ENCODE measurements at places on chromosomes 11 and 22.

- no peak for DNase-seq
Measured at GRCh38 chr11:9138612-9139579, 47.5 kb upstream of the SCUBE2 start.

DNA sequence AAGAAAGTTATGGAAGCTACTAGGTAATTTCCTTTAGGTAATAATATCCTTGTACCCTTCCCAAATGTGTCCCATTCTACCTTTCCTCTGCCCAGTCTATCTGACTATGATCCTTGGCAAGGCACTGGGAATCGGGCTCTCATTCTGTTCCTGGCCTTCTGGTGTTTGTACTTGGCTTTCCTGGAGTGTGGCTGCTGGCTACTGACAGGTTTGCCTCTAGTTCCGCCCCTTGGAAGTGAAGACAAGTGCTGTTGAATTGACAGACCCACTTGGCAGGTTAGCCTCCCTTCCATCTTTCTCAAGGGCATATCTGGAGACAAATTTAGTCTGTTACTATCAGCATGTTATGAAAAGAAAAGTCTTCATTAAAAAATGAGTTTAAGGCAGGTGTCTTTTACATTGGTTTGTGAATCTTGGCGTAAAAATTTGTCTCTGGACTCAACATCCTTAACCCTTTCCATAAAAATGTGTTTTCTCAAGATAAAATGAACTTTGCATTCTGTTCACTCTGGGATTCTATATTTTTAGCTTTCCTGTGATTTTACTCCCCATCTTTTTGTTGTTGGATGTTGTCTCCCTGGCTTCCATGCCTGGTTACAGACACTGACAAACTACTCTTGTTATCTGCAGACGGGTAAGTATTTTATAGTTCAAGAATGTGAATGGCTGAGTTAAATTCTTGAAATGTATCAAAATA, 287.4 kb upstream of the PDGFD start:
- no peak for DNase-seq

- no peak for DNase-seq
Measured at GRCh38 chr11:64650923-64651523, 60.0 kb downstream of the SLC22A12 start.

DNA sequence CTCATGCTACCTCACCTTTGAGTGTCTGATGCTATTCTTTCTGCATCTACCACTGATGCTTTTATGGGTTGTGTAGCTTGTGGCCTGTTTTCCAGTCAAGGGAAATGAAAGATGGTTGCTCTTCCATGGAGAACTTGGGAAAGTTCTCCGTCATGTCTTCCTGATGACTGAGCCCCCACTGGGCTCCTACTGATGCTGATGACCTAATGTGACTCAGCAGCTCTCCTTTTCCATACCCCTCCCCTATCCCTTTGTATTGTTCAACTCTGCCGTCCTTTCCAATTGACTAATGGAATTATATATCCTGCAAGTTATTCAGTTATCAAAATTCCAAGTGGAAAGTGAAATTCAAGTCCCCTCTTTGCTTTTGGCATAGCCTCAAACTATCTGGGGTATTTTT, 44.7 kb downstream of the REXO2 start:
- no peak for DNase-seq

GRCh38 chr11:9565822-9566560, 7.5 kb upstream of the WEE1 start:
- peak; percentile 46 for DNase-seq

DNA sequence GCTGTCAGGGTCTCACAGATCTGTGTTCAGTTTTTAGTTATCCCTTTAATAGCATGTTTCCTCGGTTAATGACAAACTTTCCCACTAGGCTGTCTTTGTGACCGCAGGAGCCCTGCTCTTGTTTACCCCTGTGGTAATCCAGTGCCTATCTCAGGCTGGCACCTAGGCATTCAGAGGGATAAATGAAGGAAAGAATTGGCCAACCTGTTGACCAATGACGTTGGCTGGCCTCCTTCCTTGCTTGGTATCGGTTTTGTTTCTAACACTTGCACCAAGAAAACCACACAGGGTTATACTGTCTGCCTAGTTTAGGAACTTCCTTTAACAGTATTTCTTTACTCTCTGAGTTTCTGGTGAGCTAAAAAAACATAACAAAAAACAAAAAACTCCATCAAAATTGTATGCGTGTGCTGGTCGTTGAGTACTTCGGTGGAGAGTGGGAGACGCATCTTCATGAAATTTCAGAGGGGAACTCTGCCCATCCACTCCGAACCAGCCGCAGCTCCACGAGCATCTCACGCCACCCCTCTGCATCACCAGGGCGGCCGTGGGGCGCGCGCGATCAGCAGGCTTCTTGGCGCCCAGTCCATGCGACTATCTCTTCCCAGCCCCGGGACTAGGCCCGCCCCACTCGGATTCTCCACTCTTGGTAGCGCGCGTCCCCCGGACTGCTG, 563 bp upstream of the ENDOD1 start:
- DNase-seq, result peak; percentile 46

GRCh38 chr11:3122775-3123201, 42.3 kb downstream of the OSBPL5 start:
- DNase-seq, result no peak

DNA sequence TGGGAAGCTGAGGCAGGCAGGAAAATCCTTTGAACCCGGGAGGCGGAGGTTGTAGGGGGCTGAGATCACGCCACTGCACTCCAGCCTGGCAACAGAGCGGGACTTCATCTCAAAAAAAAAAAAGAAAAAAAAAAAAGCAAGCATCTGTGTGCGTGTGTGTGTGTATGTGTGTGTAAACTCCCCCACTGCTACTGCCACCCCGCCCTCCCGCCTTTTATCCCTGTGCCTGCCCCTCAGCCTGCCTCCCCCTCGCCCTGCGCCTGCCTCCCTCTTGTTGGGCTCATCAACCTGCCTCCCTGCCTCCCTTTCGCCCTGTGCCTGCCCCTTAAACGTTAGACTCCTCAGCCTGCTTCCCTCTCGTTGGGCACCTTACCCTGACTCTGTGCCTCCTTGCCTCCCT, 18.0 kb downstream of the TMEM258 start:
- no peak for DNase-seq

DNA sequence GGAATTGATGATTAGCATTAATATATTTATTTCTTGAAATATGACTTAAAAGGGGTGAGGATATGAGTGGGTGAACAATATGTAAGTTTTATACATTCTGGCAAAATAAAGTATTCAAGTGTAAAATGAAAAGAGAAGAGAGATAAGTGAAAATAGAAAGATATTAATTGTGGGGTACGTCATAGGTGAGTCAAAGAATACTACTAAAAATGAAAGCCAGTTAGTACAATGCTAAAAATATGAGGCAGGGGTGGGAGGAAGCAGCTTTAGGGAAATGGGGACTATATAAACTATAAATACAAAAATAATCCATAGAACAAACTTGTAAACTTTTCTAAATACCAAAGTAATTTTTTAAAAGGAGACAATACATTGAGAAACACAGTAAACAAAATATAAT, 661.4 kb downstream of the CNTN5 start:
- no peak for DNase-seq

DNA sequence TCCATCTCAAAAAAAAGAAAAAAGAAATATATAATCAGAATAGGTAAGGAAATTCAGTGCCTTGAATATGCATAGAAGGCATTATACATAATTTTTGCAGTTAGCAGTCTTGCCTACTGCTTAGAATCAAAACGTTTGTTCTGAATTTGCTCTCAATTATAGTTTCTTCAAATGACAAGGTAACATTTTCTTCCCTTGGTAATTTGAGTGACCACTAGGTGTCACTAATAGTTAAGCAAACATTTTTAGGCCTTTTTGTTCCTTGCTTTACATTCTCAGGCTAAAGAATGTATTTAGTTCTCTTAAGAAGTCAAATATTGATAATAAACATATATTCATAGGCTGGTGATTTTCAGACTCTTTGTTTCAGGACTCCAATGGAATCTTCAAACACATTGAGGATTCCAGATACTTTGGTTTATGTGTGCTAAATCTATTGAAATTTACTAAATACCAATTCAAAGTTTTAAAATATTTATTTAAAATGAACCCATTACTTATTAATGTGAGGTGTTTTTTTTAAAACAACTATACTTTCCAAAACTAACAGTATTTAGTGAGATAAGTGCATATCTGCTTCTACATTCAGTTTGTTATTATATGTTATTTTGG, 55.0 kb upstream of the DEPDC7 start:
- no peak for DNase-seq

GRCh38 chr11:64771861-64772260, 6.5 kb downstream of the SF1 start:
- DNase-seq, result no peak

GRCh38 chr11:60740573-60740972, 16.1 kb downstream of the MS4A18 start:
- DNase-seq, result no peak

GRCh38 chr22:23689414-23689813, 1.4 kb upstream of the RGL4 start:
- DNase-seq, result no peak

DNA sequence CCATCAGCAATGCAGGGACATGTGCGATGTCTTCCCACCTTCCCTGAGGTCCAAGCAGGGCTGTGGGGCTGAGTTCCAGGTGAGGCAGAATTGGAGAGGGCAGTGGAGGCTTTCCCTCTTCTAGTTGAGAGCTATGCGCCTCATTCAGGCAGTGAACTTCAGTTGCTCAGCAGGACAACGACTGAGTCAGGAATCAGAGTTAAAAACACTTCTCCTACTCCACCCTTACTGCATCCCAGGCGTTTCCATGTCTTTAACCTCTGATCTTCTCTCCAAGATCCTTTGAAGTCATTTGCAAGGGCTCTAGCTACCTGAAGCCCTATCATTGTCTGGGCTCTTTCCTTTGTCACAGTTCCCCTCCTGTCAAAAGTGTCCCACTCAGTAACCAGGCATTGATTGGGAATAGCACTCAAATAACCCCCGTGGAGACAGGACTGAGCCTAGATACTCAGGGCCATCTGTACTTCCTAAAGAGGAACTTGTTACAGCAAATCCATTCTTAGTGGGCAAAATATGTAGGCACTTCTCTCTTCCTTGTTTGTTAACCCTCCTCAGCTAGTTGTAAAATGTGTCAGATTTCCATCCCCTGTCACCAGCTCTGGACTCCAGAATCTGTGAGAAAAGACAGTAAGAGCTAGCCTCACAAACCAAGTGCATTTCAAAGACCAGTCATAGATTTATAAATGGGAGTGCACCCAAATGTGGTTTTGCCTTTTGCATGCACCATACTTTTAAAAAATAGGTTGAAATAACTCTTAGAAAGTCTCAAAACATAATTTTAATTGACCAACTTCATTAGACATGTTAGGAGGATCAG, 72.5 kb upstream of the MYO18B start:
- no peak for DNase-seq

DNA sequence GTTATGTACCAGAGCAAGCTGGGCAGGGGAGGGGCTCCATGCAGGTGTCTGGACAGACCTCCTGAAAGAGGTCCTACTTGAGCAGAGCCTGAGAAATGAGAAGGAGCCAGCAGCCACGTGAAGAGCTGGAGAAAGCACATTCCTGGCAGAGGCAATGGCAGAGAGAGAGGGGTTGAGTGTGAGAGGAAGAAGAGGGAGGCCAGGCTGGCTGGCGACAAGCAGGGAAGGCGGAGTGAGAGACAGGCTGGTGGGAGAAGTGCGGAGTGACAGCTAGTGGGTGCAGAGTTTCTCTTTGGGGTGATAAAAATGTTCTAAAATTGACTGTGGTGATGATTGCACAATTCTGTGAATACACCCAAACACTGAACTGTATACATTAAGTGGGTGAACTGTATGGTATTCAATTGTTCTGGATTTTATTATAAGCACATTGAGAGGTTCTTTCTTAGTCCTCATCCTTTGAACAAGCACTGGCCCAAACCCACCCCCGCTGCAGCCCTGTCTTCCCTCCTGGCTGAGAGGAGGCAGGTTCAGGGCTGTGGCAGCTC, 29.4 kb downstream of the RPL27A start:
- no peak for DNase-seq

DNA sequence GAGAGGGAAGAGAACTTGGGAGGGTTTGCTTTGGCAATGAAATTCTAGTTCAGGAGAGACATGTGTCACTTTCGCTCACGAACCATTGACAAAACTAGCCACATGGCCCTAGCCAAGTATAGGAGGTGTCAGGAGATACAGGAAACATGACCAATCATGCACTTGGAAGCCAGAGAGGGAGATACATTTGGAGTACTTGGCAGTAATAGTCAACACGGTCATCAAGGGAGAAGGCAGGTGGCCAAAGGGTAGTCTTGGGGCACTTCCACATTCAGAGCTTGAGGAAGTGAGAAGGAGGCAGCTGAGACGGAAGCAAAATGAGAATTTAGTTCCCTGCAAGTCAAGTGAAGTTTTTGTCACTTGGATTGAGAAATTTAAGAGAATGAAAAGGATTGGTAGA, 26.4 kb upstream of the KIRREL3 start:
- no peak for DNase-seq

DNA sequence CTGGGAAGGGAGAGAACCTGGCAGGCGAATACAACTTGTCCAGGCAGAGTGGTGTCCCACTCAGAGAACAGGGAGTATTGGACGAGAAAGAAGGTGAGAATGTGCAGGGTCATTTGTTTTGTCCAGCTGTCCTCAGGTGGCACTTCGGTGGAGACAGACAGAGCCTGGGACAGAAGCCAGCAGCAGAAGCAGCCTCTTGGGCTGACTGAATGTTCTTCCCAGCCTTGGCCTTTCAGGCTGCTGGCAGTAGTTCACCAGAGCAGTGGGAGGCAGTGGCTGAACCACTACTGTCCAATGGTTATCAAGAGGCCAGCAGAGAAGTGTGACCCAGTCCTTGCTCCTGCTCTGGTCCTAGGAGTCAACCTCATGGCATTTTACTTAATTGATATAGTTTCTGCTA, 331.1 kb upstream of the NARS2 start:
- DNase-seq, result no peak

GRCh38 chr11:27387362-27387761, 24.3 kb upstream of the CCDC34 start:
- no peak for DNase-seq

DNA sequence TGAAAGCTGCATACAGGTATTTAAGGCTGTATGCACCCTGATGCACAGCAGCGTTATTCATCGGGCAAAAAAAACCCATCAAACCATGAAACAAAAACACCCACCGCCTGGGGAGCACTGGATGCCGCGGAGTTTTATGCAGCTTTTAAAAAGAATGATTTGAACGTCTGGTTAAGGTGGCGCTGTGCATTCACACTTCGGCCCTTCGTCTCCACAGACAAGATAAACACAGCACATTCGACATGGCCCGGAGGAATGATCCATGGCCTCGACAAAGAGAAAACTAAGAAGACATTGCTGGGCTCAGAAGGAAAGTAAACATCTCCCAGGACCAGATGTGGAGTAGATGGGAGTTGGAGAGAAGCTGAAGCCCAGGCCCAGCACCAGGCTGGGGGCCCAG, 40.8 kb upstream of the GAL start:
- no peak for DNase-seq

DNA sequence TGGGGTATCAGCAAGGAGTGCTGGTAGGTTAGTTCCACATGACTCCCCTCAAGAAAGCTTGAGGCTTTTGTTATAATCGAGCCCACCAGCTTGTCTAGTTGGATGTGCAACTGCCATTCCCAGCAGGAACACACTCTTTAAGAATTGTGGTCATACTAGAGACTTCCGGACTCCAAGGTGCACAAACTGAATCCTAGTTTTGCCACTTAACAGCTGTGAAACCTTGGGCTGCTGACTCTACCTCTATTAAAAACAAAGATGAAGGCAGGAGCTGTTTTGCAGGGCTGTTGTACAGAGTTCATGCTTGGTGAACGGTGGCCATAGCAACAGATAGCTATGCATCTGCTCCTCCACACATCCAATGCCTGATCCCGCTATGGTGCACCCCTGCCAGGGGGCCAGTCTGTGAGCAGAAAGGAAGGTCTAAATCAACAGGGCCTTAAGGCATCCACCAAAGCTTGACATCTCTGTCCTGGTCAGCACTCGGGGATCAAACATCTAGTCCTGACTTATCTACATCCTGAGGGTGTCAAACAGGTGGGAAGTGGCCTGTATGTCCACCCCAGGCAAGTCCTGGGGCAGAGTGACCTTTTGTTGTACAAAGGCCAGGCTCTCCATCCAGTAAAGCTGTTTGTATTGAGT, 36.4 kb downstream of the DKK3 start:
- no peak for DNase-seq

Measured in omental fat pad (tissue), 4 donors.